ENCODE measurements at places on chromosomes 5 and 9.

DNA sequence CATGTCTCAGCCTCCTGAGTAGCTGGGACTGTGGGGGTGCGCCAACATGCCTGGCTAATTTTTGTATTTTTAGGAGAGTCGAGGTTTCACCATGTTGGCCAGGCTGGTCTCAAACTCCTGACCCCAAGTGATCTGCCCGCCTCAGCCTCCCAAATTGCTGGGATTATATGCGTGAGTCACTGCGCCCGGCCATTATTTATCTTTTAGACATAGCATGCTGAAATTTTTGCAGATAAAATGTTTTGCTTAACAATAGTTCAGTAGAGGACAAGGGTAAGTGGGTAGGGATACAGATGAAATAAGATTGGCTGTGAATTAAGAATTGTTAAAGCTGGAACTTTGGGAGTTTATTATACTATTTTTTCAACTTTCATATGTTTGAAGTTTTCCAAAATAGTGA lies 150.8 kb upstream of the GRHPR start:
- DNase-seq, result no peak

DNA sequence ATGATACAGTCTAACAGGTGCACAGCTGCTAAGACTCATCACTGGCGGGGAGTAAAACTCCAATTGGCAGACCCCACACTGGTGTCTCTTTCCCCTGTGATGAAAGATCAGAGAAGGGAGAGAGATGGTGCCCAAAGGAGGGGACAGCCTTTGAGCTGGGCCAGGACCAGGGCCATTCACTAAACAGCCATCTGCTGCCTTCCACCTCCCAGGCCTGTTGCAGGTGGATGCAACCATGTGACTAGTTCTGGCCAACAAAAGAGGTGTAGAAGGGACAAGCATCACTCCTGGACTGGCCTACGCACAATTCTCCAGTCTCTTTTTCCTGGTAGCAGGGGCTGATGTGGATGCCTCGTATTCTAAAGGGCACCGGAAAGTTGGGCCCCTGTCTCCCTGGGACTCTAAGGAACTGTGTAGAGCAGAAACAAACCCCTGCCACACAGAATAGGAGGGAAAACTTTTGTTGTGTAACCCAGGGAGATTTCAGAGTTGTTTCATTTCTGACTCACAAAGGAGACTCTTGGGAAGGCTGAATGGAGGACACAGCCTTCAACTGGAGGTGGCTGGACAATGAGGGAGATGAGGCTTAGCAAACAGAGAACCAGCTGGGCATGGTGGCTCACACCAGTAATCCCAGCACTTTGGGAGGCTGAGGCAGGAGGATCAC lies 26.9 kb downstream of the TNIP1 start:
- no peak for DNase-seq

- no peak for DNase-seq
Observed at GRCh38 chr9:70421272-70422180, 7.1 kb upstream of the KLF9 start.

DNA sequence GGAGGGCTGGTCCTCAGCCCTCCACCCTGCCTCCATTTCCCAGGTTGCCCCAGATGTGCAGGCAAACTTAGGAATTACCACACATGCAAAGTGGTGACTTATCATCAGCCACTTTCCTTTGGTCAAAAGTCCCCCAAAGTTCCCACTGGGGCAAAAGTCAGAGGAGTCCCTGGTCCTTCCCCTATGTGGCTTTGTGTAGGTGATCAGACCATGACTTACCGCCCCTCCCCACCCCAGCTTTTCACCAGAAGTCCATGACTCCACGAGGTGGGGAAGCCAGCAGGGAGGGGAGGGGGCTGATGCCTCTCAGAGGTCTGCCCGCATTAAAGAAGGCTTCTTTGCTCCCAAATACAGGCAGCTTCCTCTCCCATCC lies 5.8 kb downstream of the TRAF1 start:
- no peak for DNase-seq

DNA sequence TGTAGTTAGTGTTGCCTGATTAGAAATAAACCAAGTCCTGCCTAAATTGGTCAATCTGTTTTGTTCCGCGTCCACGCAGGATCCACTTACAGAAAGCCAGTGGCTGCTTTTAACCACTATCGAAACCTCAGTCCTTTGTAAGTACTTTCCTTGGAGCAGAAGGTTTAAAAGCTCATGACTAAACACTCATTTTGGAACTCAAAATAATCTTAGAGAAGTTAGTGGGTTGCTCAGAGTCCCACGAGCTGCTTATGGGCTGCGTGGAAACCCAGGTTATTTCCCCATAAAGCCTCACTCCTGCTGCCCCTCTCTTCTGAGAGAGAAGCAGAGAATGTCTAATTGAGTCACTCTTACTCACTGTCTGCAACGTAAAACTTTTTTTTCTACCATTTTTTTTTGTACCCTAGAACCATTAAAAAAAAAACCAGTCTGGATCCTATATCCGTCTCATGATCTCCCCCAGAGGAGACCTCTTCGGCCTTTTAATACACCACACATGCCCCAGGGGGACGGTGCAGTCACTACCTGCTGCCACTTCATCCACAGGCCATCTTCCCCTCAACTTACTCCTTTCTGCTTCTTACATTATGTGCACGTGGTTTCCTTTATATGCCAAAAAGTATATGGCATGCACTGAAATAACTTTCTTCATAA lies 7.6 kb downstream of the BASP1 start:
- no peak for DNase-seq

GRCh38 chr5:35884191-35884769 lies 27.6 kb downstream of the IL7R start:
- DNase-seq, result no peak

DNA sequence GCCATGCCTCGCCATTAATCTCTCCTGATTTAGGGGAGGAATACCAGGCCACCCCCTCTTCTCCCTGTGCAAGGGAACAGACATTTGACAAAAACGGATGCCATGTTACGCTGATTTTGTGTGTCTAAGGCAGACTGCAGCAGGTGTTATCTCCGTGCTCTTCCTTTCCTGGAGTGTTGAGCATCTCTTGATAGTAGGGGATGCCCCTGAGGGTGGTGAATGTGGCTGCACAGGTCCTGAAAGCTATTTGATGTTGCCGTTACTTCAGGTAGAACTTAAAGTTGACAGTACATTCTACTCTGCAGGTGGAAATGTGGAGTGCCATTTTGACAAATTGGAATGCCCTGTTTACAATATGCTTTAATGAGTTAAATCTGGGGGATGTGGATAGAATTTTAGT lies 21.5 kb downstream of the TENT4A start:
- DNase-seq, result no peak

GRCh38 chr9:14348373-14349145 lies 34.6 kb upstream of the NFIB start:
- DNase-seq, result no peak

DNA sequence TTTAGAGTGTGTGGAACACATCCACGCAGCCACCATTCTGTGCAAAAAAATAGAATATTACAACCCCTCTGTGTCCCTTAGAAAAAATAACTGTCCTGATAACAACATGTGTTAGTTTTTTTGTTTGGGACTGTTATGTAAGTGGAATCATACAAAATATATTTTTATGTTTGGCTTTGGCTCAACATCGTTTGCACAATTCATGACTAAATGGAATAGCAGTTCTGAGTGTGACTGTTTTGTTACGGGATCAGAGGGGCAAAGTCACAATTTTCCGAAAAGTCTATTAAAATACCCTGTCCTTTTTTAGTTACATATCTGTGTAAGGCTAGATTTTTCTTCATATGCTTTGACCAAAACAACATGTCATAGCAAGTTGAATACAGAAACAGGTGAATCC lies 12.8 kb downstream of the MTREX start:
- no peak for DNase-seq

GRCh38 chr9:74753650-74754049 lies 134.1 kb downstream of the TRPM6 start:
- DNase-seq, result no peak

DNA sequence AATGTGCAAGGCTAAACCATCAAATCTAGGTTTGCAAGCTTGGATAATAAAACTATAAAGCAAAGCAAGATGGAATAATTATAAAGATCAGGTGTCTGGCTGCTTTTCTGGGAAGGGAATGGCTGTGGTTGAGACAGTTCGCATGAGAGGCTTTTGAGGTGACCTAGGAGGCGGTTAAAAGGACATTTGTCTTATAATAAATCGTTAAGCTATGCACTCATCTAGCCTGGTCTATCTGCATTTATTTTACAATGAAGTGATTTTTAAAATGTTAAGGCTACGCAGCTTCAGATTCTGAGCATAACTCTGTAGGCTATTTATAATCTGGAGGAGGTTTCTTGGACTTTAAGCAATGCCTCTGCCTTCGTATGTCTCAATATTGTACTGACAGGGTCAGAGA lies 29.4 kb upstream of the MAN2A1 start:
- no peak for DNase-seq

DNA sequence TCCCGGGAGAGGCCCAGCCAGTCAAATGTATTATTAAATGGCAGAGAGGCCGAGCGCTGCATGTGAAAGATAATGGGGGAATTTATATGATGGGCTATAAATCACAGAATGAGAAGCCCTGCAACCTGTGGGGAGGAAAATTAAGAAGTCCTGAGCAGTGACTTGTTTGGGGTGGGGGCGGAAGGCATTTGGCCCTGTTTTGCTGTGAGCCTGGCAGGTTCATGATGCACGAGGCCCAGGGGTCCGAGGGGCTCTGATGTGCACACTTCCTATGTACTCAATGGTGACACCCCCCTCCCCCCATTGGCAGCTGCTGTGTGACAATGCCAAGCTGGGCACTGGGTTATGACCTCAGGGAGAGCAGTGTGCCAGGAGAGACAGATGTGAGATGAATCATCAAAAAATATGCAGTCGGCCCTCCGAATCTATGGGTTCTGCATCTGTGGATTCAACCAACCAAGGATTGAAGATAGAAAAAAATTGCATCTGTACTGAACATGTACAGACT lies 13.7 kb upstream of the DAB2IP start:
- DNase-seq, result no peak

GRCh38 chr5:180873615-180874520 lies 12.8 kb upstream of the ZFP62 start:
- no peak for DNase-seq

- no peak for DNase-seq
Observed at GRCh38 chr5:119792161-119792799, 162.9 kb downstream of the FAM170A start.

DNA sequence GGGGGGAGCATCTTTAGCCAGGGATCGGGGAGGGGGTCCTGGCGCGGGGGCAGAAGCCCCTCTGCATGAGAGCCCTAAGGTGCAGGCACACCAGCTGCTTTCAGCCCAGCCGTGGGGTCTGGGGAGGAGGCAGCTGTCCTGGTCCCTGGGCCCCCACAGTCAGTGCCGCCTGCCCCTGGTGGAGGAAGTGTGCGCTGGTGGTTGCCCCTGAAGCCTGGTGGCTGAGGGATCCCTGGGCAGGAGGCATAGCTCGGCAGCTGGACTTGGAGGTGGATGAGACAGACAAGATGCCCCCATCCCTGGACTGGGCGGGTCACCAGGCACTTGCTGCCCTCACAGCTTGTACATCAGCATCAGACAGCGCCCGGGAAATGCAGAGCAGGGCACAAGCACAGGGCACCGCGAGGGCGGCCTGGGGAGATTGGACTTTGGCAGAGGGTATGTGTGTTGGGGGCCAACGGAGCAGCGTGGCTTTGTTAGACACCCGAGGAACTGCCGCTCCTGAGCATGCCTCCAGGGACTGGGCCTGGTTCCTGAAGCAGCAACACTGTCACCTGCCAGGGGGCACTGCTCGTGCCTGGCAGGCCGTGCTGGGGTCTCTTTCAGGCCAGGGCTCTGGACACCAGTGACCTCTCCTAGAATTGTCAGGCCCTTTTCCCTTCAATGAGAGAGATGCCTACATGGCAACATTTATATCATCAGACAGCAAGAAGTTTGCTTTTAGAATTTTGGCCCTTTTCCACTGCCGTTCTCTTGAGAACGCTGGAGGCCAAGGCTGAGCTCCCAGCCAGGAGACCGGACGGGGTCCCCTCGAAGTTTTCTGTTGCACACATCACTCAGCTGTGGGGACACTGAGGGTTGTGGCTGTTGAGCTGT lies 41.9 kb upstream of the CTSL start:
- no peak for DNase-seq

DNA sequence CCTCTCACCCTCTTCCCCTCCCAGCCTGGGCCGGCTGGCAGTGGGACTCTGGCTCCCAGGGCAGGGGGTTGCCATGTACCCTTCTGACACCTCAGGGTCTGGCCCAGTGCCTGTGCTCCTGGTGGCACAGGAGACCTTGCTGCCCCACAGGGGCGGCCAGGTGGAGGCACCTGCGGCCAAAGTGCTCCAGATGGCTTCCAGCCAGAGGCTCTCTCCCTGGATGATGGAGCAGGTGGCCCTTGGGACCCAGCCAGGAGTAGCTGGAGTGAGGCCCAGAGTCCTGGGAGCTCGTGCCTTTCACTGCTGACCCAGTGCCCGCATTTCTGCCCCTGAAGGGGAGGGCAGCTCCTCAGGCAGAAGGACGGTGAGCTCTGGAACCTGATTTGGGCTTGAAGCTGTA lies 87.3 kb downstream of the NTNG2 start:
- DNase-seq, result no peak

- DNase-seq, result no peak
Observed at GRCh38 chr5:116013936-116014335, 18.3 kb upstream of the ARL14EPL start.

GRCh38 chr9:113756476-113757192 lies 119.5 kb upstream of the ZNF618 start:
- no peak for DNase-seq

GRCh38 chr5:6792911-6793471 lies 79.8 kb downstream of the TENT4A start:
- no peak for DNase-seq

- no peak for DNase-seq
Observed at GRCh38 chr5:150376799-150377771, 19.6 kb downstream of the TCOF1 start.

GRCh38 chr5:123000731-123001130 lies 35.8 kb downstream of the PPIC start:
- DNase-seq, result no peak

- no peak for DNase-seq
Observed at GRCh38 chr5:58462154-58462553, 2.3 kb upstream of the PLK2 start.

DNA sequence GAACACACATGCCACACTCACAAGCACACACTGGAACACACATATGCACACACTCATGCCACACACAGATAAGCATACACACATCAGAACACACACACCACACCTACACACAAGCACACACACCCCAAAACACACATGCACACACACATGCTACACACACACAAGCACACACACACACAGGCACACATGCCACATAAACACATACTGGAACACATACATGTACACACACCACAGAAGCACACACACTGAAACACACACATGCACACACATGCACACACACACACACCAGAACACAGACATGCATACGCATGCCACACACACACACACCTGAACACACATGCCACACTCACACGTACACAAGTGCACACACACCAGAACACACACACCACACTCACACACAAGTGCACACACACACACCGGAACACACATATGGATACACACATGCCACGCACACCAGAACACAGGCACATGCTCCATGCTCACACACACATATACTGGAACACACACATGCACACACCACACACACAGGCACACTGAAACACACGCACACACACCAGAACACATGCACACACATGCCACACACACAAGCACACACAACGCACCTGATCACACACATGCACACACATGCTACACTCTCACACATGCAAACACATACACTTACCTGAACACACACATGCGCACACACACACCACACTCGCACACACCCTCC lies 78.0 kb upstream of the IRX4 start:
- no peak for DNase-seq

All from retinal pigment epithelial cell (primary cell).